ENCODE measurements at places on chromosomes 4 and X.

DNA sequence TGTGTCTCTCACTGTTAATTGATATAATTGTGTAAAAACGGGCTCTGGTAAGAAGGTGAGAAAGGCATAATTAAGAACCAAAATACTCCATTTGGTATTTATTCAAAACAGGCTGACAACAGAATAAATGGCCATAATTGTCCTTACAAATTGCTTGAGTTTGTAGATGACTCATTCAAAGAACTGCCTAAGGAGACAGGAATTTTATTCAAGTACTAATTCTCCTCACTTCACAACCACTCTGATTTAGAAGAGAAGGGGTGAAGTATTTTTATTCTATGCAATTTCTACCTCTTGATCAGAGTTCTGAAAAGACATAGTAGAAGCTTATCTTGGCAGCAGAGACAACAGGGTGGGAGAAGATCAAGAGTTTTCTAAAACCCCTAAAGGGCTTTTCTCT, 43.1 kb downstream of the ATP11C start:
- no peak for DNase-seq

- DNase-seq = no peak
These were observed 1.7 kb upstream of the TRPC5OS start for GRCh38 chrX:111874241-111874640.

DNA sequence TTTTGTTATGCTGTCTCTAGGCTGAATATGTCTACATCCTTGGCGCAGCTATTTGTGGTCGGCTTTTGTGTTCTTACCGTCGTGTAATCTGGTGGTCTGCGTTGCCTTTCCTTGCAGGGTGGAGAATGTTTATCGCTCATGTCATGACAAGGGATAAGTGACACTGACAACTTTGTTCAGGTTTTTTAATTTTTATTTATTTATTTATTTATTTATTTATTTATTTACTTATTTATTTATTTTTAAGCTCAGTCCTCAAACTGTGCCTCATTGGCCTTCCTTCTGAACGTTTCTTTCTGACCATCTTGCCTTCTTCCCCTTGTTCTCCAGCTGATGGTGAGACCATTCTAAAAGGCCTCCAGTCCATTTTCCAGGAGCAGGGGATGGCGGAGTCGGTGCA, 26.4 kb downstream of the SMS start:
- DNase-seq = no peak

- DNase-seq = no peak
These were observed 34.5 kb downstream of the GALNTL6 start for GRCh38 chr4:171847751-171848150.

DNA sequence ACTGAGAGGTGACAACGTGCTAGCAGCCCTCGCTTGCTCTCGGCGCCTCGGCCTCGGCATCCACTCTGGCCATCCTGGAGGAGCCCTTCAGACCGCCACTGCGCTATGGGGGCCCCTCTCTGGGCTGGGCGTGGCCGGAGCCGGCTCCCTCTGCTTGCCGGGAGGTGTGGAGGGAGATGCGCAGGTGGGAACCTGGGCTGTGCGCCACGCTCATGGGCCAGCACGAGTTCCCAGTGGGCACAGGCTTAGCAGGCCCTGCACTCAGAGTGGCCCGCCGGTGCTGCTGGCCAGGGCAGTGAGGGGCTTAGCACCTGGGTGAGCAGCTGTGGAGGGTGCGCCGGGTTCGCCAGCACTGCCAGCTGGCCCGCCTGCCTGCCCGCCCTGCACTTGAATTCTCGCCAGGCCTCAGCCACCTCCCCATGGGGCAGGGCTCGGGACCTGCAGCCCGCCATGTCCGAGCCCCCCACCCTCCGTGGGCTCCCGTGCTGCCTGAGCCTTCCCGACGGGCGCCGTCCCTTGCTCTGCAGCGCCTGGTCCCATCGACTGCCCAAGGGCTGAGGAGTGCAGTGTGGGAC, 148.0 kb downstream of the RAPGEF2 start:
- no peak for DNase-seq

DNA sequence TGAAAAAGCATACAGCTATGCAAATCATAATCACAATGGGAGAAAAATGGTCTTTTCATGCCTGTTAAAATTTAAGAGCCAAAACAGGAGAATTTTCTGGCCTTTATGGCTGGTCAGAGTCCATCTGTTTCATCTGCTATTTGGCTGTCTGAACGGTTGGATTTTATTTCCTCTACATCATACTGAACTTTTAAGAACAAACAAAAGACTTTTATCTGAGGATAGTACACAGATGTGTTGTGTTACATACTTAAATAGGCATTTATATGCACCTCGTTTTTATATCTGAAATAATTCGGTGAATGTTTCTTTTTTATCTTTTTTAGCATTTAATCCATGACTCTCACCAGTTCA, 18.0 kb upstream of the WWC2 start:
- no peak for DNase-seq

- DNase-seq = peak; percentile 19
These were observed 6.0 kb downstream of the HPSE start for GRCh38 chr4:83328521-83329187.

DNA sequence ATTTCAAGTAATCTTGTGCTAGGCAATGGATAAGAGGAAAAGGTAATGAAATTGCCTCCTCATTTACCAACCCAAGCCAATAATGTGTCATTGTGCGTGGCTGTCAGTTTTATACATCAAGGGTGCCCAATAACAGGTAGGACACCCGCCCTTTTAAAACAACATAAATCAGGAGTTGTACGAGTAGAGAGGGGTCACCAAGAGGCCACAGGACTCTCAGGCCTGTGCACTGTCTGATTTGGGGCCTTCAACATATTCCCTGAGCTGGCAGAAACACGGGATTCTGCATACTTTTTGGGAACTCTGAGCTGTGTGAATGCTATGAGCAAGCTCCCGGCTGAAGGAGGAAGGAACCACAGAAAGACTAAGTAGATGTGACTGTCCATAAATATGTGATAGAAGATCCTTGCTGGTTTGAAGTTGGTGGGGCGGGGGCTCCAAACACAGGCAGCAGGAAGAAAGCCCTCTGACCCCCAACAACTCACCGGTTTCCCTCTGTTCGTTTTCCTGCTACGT, 82.7 kb upstream of the MAML3 start:
- peak; percentile 47 for DNase-seq

DNA sequence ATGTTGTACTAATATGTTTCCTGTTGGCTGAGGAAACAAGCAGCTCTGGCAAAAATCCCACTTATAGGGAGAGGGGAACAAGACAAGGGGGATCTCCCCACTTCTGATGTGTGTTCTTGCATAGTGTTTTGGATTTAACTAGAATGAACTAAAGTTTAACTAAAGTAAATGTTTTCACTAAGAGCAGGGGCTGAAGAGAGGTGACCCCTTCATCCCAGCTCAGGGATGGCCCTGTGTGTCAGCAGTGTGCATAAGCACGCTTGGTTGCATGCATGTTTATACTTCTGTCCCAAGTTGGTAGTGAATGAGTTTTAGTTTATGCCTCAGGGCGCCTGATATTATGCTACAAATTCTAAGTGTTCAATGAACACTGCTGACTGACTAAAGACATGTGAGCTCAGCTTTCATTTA, 169.4 kb downstream of the MGST2 start:
- no peak for DNase-seq

DNA sequence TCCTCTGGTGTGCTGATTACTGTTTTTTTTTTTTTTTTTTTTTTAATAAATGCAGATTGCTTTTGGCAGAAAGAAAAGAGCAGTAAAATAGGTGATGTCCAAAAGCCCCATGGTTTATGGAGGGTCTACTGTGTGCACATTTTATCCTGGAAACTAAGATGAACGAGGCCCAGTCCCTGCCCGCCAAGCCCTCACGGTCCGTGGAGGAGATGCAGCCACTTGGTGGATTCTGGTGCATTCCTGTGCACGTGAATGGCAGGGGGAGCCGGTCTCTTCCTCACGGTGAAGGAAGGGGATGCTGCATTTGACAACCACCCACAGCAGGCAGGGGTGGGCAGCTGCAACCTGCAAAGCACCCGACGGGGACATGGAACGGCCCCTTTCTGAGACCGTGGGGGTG, 100.2 kb upstream of the AFAP1 start:
- DNase-seq = no peak

DNA sequence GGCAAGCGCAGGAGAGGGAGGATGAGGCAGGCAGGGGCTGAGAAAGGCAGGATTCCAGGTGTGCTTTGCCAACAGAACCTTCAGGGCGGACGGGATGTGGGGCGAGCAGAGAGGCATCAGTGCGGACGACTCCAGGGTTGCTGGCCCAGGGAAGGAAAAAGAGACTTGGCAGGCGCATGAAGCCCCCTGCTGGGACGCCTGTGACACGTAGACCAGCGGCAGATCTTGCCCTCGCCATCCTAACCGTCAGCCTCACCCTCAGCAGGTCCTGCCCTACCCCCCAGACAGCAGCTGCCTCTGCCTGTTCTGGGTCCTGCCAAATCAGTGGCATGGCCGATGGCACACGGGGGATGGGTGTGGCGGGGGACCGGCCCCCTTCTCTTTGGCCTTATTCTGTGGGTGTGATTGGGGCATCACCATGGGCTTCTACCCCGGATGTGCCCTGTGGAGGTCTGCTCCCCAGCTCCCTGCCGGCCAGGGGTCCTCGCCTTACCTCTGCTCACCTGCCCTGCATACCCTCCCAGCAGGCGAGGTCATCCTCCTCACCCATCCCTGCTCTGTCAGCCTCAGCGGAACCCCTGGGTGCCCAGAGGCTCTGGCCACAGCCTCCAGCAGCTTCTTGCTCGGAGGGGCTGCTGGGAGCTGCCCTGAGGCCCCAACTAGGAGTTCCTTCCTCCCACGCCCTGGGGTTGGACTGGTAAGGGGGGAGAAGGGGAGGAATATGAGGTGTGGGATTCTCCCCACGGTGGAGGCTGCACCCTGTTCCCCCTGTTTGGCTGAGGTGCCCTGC, 2.9 kb upstream of the SH3BP2 start:
- DNase-seq = no peak

DNA sequence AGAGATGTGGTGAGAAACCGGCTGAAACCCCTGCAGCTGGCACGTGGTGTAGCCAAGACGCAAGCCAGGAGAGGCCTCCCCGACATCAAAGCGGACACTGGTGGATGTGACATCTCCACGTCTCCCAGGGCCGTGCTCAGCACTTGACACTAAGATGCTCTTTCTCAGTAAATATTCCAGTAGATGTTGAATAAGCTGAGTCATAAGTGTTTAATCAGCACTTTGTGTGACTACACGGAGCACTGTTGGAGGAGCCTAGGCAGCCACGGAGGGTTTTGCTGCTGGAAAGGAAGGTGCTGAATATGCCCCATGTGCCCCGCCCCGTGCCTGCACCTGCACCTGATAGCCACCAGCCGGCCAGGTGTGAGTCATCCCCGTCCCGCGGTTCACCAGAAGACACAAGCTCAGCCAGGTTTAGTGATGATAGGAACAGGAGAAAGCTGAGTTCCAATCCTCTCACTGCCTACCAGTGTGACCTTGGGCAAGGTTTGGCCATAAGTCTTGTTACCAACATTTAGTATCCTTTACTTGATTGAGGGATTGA, 29.0 kb upstream of the C4orf50 start:
- no peak for DNase-seq

DNA sequence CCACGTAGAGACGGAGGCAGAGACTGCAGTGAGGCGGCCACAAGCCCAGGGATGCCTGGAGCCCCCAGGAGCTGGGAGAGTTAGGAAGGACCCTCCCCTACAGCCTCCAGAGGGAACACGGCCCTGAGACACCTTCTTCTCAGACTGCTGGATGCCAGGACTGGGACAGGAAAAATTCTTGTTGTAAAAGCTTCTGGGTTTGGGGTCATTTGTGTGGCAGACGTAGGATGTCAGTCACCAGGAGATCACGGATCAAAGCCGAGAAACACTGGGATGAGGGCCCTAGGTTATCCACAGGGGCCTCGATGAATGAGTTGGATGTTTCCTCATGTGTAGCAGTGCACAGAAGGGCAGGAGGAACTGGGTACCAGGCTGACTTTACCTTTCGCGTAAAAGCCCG, 163.7 kb downstream of the SHOX start:
- DNase-seq = no peak
